NCI-H2081 (cell line): ENCODE measurements at places on chromosomes 6 and 20.

- DNase-seq, result peak; percentile 32
Observed at GRCh38 chr6:73854998-73855718, 159.2 kb downstream of the CD109 start.

GRCh38 chr20:64065974-64066343 lies 3.0 kb downstream of the TCEA2 start:
- no peak for DNase-seq

- DNase-seq, result no peak
Observed at GRCh38 chr20:53901497-53902096, 168.8 kb downstream of the BCAS1 start.

DNA sequence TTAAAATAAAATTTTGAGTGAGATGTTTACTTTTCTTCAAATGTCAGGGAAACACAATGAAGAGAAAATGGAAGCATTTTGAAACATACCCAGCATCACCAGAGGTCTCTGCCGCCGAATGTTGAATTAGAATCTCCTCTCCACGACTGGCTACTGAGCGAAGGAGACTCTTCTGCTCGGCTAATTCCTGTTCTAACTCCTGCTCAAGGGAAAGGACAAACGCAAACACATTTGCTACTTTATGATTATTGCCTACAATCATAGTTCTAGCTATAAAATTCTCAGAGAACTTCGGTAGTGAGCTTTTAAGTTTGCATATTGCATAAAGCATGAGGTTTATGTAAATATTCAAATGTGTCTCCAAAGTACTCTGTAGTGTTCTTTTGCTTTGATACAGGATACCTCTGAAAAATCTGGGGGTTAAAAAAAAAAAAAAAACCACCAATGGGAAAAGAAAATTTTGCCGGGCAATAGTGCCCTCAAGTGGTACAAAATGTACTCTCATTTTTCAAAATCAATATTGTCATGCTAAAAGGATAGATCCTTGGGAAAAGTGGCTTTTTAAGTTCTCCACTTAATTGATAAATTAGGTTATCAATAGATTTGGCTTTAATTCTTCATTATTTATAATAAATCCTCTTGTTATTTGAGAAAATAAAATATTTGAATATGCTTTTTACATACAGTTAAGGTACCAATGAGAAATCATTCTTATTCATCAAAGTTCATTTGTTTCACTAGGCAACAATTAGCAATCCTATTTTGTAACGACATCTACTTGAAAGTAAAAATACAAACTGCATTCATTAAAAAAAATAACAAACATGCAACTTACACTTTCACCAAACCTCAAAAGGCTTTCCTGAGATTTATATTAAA lies 369.0 kb downstream of the SYNE1 start:
- DNase-seq, result peak; percentile 0

GRCh38 chr20:50085481-50086365 lies 27.2 kb downstream of the UBE2V1 start:
- DNase-seq, result peak; percentile 60

GRCh38 chr20:48754292-48754691 lies 73.5 kb downstream of the PREX1 start:
- DNase-seq, result peak; percentile 70

- no peak for DNase-seq
Observed at GRCh38 chr20:12659942-12660341, 348.8 kb upstream of the SPTLC3 start.

DNA sequence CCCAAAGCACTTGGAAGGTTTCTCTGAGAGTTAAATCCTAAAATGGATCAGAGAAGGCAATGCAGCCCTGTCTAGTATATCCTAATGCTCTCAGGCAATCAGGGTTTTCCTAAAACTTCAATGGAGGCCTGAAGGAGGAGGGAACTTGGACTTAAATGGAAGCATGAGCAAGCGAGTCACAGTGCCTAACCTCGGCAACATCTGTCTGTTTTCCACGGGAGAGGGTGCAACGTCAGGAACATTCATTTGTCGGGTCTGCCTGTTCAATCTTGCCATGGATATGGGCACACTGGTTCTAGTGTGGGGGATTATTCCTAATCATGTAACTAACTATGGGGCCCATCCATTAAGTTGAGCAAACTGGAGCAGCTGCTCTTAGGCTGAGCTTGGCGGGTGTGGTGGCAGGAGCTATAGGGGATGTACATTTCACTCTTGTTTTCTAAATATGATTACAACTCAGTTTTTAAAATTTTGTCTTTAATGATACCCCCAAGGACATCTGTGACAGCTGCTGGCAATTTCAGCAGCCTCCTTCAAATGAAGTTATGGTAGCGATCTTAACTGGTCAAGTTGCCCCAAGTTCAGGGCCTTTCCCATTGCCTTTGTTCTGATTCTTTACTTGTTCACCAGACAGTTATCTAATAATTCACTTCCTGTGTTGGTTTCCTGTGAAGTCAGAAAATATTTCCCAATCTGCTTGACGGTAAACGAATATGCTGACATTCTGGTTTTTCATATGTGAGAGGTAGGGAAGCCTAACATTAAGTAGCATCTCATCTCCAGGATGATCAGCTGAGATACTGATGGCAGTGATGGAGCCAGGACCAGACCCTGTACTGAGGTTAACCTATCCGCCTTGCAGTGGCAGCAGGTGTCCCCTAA lies 21.6 kb downstream of the DSE start:
- no peak for DNase-seq

- no peak for DNase-seq
Observed at GRCh38 chr20:48241482-48241881, 456.2 kb upstream of the SULF2 start.

- peak; percentile 49 for DNase-seq
Observed at GRCh38 chr6:41786451-41787218, 859 bp upstream of the TOMM6 start.

GRCh38 chr20:44728801-44729443 lies 13.8 kb downstream of the CCN5 start:
- DNase-seq, result peak; percentile 52

- peak; percentile 43 for DNase-seq
Observed at GRCh38 chr6:15504581-15505350, 158.1 kb downstream of the DTNBP1 start.

DNA sequence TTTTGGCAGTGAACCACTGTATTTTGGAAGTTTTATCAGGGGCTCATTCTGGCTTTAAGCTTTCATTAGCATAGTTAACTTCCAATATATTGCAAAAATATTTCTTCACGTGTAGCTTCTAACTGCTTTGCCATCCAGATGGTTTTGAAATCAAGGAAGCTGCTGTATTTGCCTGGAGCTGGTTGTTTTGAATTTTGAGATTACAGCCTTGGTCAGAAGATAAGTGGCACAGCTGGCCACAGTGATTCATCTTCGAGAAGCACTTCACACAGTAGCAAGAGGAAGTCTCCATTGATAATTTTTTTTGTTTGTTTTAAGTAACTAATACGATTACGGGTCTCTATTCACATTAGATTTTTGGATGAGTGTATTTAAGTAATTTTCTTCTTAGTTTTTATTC lies 3.8 kb downstream of the APCDD1L start:
- DNase-seq, result no peak

GRCh38 chr20:7980332-7981046 lies 39.1 kb downstream of the TMX4 start:
- DNase-seq, result no peak

GRCh38 chr6:73631849-73632248 lies 21.9 kb downstream of the SLC17A5 start:
- no peak for DNase-seq

DNA sequence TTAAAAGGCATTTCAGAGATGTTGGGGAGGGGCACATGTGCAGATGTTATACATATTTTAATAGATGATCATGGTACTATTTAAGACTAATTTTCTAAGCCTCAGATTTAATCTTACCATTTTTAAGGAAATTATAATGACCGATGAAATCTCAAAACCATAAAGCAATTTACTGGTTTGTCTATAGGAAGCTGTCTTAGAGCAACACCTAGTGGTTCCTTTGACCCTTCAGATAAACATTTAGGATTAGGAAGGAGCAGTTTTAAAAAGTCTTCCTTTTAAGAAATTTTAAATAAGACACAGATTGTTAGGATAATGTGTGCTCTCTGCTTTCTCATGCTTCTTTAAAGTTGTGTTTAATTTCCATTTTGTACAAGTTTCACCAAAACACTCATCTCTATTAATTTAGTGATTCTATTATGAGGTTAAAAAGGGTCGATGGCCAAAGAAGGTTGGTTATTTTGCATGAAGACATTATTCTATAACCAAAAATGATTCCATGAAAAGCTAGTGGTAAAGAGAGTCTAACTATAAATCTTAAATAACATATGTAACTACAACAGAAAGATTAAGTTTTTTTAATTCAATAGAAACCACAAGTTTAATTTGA lies 376.4 kb downstream of the HACE1 start:
- DNase-seq, result peak; percentile 24

- DNase-seq, result no peak
Observed at GRCh38 chr6:41608443-41609151, 29.7 kb upstream of the MDFI start.

DNA sequence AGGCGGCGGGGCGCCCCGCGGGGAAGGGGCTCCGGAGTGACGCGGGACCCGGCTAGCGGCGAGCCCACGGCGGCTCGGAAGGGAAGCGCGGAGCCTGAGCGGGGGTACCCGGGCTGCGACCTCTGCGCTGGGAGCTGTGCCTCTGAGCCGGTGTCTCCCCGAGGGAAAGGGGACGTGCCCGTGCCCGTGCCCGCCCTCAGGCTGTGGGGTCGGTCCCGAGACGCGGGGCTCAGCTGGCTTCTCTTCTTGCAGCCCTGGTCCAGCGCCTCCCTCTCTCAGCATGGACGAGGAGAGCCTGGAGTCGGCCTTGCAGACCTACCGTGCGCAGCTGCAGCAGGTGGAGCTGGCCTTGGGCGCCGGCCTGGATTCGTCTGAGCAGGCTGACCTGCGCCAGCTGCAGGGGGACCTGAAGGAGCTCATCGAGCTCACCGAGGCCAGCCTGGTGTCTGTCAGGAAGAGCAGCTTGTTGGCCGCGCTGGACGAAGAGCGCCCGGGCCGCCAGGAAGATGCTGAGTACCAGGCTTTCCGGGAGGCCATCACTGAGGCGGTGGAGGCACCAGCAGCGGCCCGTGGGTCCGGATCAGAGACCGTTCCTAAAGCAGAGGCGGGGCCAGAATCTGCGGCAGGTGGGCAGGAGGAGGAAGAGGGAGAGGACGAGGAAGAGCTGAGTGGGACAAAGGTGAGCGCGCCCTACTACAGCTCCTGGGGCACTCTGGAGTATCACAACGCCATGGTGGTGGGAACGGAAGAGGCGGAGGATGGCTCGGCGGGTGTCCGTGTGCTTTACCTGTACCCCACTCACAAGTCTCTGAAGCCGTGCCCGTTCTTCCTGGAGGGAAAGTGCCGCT lies 686 bp downstream of the ZGPAT start:
- no peak for DNase-seq

- DNase-seq, result no peak
Observed at GRCh38 chr20:61744691-61745396, 320.8 kb downstream of the TAF4 start.

DNA sequence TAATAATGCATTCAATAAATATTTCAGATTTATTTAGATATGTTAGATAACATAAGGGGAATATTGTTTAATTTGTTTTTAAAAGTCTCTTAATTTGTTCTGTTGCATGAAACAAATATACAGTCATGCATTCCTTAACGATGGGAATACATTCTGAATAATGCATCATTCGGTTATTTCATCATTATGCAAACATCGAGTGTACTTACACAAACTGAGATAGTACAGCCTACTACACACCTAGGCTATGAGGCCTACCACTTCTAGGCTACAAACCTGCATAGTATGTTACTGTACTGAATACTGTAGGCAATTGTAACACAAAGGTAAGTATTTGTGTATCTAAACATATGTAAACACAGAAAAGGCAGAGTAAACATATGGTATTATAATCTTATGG lies 118.7 kb downstream of the EPHA7 start:
- DNase-seq, result peak; percentile 78

- DNase-seq, result no peak
Observed at GRCh38 chr20:62834967-62835730, 18.3 kb downstream of the COL9A3 start.

- no peak for DNase-seq
Observed at GRCh38 chr6:90347411-90347851, 50.8 kb upstream of the BACH2 start.

GRCh38 chr6:75149240-75149639 lies 56.6 kb downstream of the COL12A1 start:
- no peak for DNase-seq

GRCh38 chr6:167573461-167574215 lies 248.8 kb downstream of the TTLL2 start:
- no peak for DNase-seq

DNA sequence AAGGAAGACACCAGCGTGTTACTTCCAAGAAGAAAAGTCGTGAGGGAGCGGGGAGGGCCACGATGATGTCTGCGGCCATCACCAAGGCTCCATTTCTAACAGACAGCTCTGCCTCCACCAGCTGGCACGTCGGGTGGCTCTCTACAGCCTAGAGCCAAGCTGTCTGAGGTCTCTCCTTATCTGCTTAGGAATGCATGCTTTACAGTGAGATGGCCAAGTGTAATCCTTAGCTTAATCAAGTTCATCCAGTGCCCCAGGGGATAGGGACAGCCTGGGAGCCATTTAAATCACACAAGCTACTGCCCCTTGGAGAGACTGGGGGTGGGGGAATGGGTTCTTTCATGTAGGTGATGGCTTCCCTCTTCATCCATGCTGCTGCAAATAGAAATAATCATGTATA lies 213.8 kb upstream of the CST7 start:
- DNase-seq, result no peak

GRCh38 chr20:11216451-11217314 lies 542.9 kb upstream of the JAG1 start:
- no peak for DNase-seq

GRCh38 chr6:144149558-144149893 lies 791 bp upstream of the STX11 start:
- no peak for DNase-seq

DNA sequence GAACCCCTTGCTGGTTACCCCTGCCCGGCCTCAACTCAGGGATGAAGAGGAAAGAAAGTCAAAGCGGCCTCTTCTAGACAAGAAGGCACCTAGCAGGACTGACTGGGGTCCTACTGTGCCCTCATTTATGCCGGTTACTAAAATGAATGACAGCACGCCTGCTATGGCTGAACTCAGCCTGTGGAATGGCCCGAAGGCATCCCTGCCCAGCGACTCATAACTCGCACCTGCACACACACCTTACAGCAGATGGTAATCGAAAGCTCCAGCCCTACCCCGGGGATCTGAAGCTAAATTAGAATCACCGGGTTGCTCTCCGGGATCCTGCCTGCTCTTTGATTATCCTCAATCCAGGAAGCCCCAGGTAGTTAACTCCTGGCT lies 747 bp upstream of the TXNDC5 start:
- DNase-seq, result peak; percentile 96

GRCh38 chr6:137766596-137767370 lies 100.3 kb upstream of the TNFAIP3 start:
- no peak for DNase-seq

DNA sequence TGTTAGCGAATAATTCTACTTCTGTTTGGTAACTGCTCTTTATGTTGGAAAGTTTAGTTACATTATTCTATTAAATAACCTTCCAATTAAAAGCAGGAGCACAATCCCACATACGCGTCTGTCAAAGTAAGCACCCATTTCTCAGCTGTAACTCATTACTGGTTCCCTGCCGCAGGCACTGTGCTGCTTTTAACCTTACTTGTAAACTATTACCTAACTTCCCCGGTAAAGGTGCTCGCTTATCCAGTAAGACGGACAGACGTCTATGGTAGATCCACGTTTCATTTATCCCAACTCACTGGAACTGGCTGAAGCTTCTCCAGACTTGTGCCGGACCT lies 529 bp upstream of the ENPP4 start:
- peak; percentile 20 for DNase-seq
